ENCODE measurements at places on chromosomes 2 and 18. TPM values are rescaled to one million over a fixed set of nuclear protein-coding genes. Genes with fewer than 3 reads are reported as not detected.

GRCh38 chr2:135424849-135425248 lies 106.2 kb downstream of the ZRANB3 start:
- no peak for DNase-seq

GRCh38 chr2:9294764-9295163 lies 88.2 kb downstream of the ASAP2 start:
- DNase-seq: no peak

DNA sequence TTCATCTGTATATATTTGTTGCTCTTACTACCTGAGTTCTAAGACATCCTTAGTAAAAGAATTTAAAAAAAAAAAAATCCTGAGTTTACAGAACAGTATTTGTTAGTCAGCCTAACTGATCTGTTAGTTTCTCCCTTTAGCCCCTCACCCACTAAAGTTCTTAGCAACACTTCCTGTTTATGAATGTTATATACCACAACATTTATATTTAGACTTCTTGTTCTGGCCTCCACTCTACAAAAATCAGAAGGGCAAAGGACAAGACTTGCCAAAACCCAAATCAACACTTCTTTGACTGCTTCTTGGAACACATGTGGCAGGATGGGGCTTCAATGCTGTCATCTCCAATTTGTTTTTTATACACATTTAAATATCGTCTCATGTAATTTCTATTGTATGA lies 71.1 kb downstream of the MGAT5 start:
- DNase-seq: no peak

- no peak for DNase-seq
These were observed 71.5 kb downstream of the GREB1L start for GRCh38 chr18:21313576-21313975.

GRCh38 chr2:191645032-191645431 lies 32.9 kb upstream of the NABP1 start:
- no peak for DNase-seq

DNA sequence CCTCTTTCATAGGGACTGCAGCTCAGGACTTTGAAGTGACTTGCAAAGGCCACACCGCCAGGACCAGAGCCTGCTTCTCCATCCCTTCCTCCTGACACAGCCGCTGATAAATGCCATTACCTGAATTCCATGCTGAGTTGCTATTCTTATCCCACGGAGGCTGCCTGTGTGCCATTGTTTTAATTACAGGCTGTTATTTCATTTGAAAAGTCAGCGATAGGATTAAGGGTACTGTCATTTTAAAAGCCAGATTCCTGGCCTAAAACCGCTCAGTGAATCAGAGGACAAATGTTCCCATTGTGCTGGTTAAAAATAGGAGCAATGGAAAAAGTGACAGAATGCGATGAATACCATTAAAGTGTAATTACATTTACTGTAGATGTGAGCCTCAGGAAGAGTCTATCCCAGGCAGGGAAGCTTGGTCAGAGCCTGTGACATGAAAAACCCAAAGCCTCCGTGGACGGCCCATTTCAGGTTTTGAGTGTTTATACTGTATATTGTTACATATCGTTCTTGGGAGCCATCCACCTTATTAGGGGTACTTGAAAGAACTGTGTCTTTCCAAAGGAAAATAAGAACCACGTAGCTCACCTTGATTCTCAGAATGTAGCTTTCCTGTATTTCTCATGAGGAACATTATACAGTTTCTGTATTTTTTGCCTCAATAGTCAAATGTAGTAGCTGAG lies 41.3 kb downstream of the PDCL3 start:
- DNase-seq: no peak

DNA sequence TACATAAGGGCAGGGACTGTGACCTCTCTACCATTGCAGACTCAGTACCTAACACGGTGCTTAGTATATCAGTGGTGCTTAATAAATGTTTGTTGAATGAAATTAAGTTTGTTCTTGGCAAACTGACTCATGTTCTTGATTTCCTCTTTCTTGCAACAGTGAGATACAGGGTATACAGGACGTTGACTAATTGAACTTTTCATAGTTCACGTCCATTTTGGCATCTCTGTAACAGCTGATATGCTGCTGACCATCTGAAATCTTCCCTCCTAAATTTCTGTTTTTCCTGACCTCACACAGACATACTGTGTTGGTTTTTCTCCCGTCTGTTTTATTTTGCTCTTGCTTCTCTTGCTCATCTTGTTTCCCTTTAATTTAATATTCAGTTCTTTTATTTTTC lies 44.2 kb downstream of the LHCGR start:
- DNase-seq: no peak

- no peak for DNase-seq
These were observed 8.7 kb downstream of the CEP68 start for GRCh38 chr2:65064728-65065552.

DNA sequence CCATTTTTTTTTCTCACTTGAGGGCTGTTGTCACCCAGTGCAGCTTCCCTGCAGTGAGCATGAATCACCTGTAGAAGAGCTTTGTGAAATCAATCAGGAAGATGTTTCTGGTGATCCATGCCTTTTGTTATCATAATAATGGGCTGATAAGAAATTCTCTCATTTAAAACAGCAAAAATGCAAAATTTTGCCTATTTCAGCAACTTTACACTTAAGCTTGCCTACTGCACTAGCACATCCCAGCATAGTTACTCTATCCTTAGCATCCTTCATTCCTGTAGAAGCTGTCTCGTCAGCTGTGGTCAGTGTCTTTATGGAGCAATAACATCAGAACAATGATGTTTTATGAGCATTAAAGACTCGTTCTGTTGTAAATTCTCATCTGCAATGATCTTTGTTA lies 178.6 kb upstream of the ZNF804A start:
- DNase-seq: no peak

DNA sequence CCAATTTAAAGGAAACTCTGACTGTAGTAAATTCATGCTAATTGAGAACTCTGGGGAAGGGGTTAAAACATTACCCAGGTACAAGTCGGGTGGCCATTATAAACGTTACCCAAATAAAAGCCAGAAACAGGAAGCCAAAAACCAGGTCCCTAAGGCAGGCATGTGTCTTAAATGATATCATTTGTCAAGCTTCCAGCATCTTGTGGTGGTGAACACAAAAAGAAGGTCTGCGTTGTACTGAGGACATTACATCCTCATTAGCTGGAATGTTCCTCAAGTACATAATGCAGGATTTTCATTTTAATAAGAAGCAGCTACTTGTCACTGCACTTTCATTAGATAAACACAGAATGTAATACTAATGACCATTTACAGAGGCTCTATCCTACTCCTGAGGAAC lies 10.9 kb downstream of the PTGR3 start:
- no peak for DNase-seq

DNA sequence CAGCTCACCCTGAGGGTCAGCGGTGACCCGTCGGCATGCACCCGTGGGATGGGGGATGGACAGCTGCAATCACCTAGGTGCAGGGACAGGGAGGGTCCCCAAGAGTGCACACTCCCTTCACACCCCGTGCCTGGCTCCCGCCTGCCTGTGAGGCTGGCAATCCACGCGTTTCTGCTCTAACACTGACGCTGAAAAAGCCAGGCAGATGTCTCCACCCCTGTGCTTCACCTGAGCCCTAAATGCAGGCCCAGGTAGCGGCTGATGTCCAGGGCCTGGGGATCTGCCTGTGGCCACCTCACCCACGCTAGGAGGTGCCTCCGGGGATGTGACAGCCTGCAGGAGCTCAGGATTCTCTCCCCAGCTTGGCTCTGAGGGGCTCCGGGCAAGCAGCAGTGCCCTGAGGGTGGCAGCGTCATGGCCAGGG lies 212.0 kb upstream of the SALL3 start:
- no peak for DNase-seq

DNA sequence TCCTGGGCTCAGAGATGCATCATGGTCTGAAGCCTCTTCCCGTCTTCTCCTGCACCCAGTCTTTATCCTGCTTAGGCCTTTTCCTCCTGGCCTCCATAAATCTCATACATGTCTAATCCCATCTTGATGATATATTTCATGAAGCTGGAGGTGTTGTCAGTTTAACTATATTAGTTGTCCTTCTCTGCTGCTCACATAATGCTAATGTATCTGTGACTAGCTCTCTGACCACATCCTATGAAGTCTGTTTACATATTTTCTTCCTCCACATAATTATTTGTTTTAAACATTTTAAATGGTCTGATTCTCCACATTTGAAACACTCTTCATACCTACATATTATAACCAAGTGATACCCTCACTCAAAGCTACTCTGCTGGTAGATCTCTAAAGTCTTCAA lies 315.2 kb upstream of the RND3 start:
- no peak for DNase-seq

DNA sequence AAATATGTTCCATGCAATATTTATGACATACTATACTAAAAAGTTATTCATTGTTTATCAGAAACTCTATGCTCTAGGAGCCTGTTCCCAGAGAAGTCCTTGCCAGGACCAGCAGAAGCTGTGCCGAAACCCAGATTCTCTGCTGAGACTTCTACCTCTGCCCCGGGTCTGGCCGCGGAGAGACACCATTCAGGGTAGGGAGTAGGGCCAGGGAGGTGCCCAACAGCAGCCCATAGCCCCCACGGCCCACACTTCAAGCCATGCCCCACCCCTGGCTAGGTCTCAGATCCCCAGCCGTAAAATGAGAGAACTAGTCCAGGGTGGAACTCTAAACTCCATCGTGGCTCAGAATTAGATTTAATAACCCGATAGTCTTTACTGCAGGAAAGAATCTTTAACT lies 102.9 kb downstream of the ZFP36L2 start:
- DNase-seq: no peak

- peak; percentile 41 for DNase-seq
These were observed 39.1 kb upstream of the GPR17 start for GRCh38 chr2:127606625-127607398.

DNA sequence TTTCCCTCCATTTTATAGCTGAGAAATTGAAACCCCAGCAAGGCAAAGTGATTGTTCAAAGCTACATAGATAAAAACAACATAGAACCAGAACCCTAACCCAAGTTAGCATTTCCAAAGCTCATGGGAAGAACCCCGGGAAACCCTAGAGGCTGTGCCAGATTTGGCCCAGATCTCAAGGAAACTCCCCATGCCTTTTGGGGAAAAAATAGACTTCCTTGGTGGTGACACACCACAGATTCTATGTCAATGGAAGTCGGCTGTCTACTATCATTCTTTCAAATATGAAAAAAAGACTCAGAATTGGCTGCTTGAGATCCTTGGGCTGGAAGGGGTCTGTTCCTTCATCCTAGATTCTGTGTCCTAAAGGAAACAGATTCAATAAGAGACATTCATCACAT lies 8.4 kb downstream of the COL6A3 start:
- DNase-seq: no peak

GRCh38 chr18:72652990-72653593 lies 109.0 kb upstream of the CBLN2 start:
- DNase-seq: no peak

- no peak for DNase-seq
These were observed 42.4 kb upstream of the FIGN start for GRCh38 chr2:163778045-163778781.

- no peak for DNase-seq
These were observed 323.7 kb downstream of the ARHGAP15 start for GRCh38 chr2:143452817-143453451.

DNA sequence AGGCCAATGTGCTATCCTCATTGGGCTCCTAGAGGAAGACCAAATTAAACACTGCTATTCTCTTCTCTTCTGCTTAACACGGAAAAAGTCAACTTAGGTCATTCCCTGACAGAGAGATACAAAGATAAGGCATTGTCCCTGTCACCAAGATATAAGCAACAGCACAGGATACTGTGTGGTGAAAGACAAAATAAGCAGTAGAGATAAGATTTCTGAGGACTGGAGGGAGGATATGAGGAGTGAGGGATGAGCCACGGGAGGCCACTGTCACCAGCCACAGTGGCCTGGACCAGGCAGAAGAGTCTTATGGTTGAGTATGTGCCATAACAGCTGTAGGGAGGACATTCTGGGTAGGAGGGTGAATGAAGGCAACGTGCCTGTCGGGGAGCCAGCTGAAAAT lies 54.4 kb upstream of the SLC14A2 start:
- no peak for DNase-seq

DNA sequence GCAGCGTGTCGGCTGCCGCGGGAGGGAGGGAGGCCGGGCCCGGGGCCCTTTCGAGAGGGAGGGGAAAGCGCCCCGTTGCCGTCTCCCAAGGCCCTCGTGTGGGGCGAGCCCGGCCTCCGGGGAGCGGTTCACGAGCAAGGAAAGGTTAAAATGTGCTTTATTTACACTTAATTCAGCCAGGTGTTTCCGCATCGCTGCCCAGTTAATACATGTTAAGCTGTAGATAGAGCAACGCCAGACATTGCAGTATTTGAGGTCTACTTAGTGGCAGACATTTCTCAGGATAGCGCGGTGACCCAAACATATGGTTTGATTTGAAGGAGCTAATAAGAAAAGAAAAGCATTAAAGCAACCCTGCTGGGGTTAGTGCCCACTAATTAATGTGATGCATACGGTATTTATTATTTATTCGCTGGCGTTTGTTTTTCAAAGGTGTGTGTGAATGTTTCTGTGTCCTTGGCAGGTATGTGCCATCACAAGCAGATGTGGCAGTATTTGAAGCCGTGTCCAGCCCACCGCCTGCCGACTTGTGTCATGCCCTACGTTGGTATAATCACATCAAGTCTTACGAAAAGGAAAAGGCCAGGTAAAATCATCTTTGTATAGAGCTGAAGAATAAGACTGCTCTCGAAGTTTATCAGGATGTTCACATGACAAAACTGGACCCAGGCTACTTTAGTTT lies 571 bp downstream of the EEF1B2 start:
- DNase-seq: no peak

DNA sequence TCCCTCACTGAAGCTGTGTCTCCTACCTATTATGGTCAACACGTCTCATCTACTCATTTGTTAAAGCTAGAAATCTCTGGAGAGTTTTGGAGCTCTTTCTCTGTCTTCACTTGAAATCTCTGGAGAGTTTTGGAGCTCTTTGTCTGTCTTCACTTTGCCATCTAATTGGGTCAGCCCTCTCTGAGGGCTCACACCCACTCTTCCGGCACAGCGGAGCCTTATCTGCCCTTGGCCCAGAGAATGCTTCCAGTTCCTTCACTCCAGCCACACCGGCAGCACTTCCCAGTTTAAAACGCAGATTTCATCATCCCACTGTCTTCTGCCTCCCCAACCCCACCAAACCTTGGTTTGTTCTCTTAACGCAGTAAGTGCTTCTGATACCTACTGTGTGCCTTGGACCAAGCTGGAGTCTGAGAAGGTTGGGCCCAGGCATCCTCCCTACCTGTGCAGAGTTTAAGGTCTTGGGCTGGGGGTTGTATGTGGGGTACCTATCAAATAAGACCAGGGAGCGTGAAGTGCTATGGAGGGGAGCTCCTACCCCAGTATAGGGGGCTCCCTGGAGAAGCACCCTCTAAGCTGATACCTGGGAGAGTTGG lies 5.0 kb downstream of the HPCAL1 start:
- no peak for DNase-seq

Gene IRS1
- total RNA-seq: 25.3 TPM

Gene CNGA3
- total RNA-seq: not detected

Gene CBLN2
- total RNA-seq: not detected

Gene OTOS
- not detected for total RNA-seq

Gene SLC35F5
- 30.3 TPM for total RNA-seq

Gene ADAM23
- 0.03 TPM for total RNA-seq

Gene SLC9A2
- not detected for total RNA-seq

Gene MYO3B
- not detected for total RNA-seq

Data from left lobe of liver (tissue), 2 donors.